ENCODE measurements at places on chromosomes 5 and 9.

DNA sequence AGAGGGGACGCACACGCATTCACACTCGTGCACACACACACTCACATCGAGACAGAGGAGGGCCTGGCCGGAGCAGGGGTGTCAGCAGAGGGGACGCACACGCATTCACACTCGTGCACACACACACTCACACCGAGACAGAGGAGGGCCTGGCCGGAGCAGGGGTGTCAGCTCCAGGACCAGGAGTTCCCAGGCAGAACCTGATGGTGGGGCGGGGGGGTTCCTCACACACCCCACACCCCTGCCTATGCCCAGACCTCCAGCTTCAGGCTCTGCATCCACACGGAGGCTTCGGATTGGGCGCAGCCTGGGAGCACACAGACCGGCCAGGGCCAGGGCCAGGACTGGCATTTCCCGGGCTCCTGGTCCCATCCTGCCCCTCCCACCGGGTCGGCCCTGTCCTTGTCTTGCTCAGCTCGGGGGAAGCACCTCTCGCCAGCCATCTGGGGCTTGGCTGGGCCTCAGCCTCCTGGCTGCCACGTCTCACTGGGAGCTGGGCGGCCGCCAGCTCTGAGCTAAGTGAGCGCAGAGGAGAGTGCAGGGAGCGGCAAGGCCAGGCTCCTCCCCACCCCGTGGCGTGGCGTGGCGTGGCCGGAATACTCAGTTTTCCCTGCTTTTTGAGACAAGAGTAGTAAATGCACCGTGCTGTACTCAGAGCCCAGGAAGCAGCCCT lies 31.3 kb downstream of the ADAMTS2 start:
- no peak for DNase-seq

DNA sequence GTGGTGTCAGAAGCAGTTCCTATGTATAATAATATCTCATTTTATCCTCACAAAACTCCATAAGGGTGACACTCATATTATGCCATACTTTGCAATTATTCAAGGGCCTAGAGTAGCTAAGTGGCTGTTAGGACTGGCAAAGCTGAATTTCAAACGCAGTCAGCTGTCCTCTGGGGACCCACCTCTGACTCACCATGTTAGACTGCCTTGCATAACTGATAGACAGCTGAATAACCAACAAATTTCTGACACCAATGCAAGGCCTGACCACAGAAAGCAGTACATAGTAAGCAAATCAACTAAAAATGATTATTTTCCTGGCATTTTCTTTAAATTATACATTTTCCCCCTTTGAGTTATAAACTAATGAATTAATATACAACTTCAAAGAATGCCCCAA lies 251.6 kb upstream of the PTGER4 start:
- DNase-seq = no peak

DNA sequence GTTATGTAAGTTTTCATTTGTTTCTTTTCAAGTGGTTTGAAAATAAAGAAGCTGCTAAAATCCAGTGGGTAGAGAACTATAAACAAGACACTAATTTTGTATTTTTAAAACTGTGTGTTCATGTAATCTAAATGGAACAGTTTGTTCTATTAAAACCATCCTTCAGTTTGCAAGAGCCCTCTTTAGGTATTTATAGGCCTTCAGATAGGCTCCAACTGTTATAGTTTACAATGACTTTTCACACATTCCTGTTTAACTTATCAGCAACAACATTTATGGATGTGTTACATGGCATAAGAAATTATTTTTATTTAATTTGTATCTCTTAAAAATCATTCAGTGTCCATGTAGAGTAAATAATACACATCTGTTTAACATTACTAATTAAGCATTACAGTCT lies 126.7 kb upstream of the SLCO6A1 start:
- no peak for DNase-seq

- no peak for DNase-seq
Observed at GRCh38 chr5:50963971-50964745, 297.7 kb downstream of the PARP8 start.

GRCh38 chr5:90641528-90641927 lies 82.9 kb downstream of the ADGRV1 start:
- no peak for DNase-seq

- no peak for DNase-seq
Observed at GRCh38 chr9:3045153-3045552, 201.3 kb upstream of the PUM3 start.

DNA sequence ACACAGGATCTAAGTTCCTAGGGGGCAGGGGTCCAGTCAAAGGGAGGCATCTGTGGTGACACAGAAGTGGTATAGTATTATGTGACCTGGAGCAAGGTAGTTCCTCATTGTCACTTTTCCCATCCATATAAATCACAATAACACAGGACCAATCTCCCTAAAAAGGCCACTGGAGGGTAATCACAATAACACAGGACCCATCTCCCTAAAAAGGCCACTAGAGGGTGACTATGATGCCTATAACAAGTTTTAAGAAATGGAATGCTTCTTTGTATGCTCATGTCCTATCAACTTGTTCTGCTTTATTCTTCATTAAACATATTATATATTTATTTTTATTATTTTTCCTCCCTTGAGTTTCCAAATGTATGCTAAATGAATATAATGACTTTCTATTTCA lies 254.6 kb downstream of the ASTN2 start:
- no peak for DNase-seq

DNA sequence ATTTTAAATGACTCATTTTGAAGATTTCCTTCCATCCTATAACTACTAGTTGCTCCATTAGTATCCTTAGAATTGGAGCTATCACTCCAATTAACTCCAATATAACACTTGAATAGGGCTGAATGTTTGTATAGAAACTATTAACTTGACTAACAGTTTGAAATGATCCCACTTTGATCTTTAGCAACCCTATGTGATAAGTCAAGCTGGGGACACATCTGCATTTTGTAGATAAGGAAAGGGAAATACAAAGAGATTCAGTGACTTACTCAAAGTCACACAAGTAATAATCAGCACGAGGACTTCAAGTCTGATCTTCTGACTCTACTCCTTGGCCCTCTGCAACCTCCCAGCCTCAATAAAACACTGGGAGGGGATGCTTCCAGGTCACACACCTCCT lies 101.1 kb downstream of the TMEM215 start:
- DNase-seq = no peak

- DNase-seq = no peak
Observed at GRCh38 chr5:10333154-10334006, 20.1 kb upstream of the MARCHF6 start.

DNA sequence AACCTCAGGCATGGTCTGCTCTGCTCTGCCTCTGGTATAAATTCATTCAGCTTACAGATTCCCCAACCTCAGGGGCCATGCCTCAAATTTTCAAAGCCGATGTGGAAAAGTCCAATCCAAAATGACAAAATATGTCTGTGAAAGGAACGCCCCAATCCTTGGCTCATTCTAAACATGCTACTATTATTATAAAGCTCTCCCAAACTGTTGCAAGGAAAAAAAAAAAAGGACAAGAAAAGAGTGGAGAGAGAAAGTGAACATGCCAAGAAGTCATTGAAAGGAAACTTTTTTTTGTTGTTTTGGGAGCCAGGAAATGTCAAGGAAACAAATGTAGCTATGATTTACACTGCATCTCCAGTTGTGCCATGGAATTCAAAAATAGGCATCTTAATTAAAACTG lies 3.8 kb downstream of the COL23A1 start:
- no peak for DNase-seq
